ENCODE measurements at places on chromosomes 12 and 14.

DNA sequence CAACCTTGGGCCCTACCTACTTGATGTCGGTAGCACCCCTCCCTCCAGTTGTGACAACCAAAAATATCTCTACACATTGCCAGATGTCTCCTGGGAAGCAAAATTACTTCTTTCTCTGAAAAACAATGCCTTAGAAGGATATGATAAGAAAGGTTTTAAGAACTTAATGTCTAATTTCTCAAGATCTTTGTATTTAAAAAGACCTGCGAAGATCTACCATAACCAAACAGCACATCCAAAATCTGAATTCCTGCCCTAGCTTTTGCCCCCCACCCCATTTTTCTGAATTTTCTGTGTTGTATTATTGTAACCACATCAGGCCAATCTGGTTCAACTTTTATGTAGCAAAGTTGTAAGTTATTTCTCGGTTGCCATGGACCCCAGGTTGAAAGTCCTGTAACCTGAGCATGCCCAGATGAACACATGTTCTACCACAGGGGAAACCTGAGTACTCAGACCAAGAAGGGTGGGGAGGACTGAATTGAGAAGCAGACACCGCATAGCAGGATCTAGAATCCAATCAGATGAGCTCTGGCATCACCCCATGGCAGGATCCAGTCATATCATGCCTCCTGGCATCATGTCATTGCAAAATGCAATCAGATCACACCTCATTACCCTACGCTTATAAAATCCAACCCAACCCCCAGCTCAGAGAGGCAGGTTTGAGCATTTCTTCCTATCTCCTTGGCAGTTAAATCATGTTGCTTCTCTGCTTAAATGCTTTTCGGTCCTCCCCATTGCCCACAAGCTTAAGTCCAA lies 8.7 kb downstream of the TMEM253 start:
- DNase-seq, result no peak

DNA sequence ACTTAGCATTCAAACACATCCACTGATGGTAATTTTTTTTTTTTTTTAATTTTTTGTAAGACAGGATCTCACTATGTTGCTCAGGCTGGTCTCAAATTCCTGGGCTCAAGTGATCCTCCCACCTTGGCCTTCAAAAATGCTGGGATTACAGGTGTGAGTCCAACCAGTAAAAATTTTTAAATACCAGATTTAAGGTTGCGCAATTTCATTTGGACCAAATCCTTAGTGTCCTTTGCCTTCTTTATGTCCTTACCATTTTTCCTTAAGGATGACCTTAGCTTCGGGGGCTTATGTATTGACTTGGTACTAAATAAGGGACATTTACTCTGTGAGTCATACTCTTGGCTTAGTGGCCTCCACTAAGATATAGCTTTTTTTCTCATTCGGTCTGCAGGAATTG lies 4.1 kb upstream of the PLBD1 start:
- no peak for DNase-seq

- DNase-seq, result no peak
Observed at GRCh38 chr14:89085231-89085731, 260.8 kb downstream of the TTC8 start.

DNA sequence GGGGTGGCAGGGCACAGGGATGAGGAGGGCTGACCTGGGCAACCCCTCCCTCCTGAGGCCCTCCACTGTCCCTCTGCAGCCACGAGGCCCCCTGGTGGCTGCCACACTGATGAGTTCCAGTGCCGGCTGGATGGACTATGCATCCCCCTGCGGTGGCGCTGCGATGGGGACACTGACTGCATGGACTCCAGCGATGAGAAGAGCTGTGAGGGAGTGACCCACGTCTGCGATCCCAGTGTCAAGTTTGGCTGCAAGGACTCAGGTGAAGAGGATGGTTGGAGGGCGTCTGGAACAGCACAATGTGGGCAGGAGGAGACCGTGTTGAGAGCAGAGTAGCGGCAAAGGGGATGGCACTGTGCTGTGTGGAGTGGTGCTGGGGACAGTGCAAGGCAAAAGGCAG lies 25.7 kb upstream of the LRP1-AS start:
- no peak for DNase-seq

DNA sequence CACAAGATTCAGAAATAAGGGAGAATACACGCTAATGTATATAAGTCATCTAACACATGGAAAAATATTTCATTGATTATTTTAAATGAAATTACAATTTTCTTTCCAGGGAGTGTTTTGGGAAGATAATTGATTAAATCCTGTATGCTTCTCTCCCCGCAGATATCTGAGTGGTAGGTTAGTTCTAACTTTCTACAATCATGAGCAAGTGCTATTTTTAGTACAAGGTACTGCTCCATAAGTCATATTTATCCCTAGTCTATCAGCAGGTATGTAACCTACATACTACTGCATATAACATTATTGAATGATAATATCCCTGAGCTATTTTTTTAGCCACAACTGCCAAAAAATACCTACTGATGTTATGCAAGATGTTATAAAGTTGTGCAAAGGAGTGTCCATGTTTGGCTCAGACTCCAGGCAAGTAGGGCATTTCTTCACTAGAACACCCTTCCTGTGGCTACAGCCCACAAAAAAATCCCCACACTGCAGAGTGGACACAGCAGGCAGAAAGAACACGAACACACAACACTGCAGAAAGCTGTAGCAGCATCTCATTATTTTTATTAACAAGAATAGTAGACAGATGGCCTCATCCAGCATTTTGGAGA lies 87.0 kb downstream of the SEC23A start:
- DNase-seq, result no peak

GRCh38 chr14:61653507-61653906 lies 41.8 kb upstream of the HIF1A start:
- no peak for DNase-seq

DNA sequence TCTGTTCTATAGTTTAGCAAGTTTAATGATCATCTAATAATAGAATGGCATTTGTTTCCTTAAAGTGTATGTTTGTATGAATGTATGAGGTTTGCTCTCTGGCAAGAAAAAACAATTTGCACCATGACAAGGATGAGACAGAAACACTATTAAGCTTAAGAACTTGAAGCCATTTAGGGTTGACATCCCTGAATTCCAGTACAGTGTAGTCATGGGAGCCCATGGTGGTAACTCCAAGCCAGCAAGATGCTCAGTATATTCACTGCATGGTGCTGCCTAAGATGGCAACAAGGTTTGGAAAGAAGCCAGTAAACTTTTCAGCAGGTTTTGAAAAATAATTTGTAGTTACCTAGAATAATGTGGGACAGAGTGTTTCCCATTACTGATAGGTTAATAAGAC lies 158.6 kb downstream of the PRIMA1 start:
- DNase-seq, result no peak

DNA sequence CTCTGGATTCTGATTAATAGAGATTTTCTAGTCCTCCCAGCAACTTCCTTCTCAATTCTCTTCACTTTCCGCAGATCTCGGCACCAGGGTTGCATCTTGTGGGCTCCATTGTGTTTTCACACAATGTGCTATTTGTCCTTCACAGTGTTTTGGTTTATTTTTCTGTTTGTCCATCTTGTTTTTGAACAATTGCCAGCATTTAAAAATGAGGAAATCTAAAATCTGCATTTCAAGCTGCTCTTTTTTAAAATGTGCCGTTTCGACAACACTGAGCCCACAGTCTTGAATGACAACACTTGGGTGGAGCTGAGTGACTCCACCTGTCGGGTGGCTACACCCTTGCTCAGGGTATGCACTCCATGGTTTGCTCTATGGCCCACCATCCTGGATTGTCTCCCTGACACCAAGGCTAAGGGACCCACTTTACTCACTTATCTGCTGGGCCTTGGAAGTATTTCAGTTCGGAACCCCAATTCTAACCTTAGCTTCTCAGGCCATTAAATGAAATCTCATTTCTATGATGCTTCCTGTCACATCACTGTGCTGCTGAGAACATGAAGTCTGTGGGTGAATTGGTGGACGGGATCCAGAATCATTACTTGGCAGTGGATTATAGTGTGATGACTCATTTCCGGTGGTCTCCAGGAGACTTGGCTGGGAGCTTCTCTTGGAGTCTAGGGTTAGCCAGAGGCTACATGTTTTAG lies 3.4 kb upstream of the MYRFL start:
- no peak for DNase-seq

DNA sequence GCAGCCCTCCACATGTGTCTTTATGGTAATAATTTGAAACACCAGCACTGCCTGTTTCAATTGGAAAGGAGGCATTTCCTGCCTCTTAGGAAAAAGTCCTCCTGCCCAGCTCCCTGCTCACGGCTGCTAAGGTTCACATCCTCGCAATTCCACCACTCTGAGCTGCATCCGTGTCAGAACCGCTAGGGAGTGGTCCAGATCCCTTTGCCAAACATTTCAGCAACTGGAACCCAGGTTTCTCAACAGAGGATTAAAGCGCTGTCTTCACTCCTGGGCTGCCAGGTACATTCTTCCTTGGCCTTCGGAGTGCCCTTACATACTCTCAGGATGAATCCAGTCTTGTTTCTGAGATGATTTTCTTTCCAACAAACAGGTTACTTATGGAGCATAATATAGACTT lies 23.3 kb downstream of the C14orf132 start:
- no peak for DNase-seq

DNA sequence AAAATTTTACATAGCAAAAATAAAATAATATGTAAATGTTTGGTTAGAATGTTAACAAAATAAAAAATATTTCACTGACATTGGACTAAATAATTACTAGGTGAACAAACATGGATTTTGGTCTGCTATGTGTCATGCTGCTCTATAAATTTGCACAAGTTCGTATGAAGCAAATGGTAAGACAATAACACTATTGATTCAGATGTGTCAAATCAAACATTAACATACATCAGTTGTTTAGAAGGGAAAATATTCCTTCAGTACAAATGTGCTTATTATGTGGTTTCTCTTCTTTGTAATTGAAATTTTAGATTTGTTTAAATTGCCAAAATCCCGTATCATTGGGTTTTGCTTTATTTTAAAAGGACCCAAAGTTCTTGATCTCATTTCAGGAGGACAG lies 46.9 kb downstream of the PAWR start:
- no peak for DNase-seq

GRCh38 chr14:55697414-55697861 lies 117.4 kb downstream of the KTN1 start:
- DNase-seq, result no peak

DNA sequence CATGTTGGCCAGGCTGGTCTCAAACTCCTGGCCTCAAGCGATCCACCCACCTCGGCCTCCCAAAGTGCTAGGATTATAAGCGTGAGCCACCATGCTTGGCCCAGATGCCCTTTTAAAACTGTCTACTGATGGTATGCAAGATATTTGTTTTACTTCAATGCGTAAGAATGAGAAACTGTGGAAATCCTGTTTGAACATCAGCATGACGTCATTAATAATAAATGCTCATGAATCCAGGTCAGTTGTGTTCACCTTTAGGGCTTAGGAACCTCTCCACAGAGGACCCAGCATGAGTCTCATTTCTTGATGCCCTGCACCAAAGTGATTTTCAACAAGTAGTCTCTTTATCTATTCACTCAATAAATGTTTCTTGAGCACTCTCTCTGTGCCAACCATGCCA lies 34.5 kb upstream of the FOS start:
- DNase-seq, result no peak

- DNase-seq, result peak; percentile 27
Observed at GRCh38 chr14:95265106-95266094, 54.3 kb downstream of the CLMN start.

DNA sequence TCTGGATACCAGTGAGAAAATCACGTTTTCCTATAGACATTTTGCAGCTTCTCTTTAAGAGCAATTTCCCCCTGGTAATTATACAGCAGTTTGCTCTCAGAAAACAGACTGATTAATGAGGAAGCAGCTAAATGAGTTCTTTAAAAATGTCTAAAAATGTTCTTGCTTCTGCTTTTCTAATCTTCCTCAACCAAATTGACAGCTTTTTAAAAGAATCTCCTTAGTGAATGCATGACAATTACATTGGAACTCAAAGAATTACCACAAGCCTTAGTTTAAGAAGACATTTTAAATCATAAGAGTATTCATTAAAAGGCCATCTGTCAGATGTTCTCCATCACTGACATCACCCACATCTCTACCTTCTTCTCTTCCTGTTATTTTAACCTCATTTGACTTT lies 135.8 kb upstream of the PLXNC1 start:
- no peak for DNase-seq

DNA sequence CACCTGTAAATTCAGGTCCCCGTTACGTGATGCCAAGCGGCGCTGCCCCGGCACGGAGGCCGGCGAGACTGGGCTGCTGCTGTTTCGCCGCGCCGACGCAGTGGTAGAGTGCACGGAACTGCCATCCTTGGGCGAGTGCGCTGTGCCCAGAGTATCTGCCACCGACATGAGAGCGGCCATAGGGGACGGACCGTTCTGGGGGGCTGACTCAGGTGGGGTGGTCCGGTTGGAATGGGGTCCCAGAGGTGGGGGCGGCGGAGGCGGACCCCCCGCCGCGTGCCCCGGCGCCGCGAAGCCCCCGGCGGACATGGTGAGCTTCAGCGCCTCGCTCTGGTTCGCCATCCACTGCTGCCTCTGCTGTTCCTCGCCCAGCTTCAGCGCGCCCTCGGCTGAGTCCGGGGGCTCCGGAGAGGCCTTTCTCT lies 2.8 kb downstream of the IRF2BPL start:
- DNase-seq, result no peak

DNA sequence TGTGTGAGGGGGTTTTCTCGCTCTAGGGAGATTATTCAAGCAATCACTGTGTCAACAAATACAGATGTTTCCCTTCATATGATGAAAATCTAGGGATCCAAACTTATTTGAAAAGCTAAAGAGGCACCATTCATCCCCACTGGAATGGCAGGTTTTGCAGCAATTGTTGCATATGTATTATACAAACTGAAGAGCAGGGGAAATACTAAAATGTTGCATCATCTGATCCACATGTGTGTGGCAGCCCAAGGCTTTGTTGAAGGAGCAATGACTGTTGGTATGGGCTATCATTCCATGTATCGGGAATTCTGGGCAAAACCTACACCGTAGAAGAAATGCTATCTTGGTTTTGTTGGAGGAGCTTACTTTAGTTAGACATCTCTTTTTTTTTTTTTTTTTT lies 4.1 kb upstream of the PRPF40B start:
- no peak for DNase-seq

- no peak for DNase-seq
Observed at GRCh38 chr12:30026621-30027234, 243.0 kb upstream of the TMTC1 start.

- DNase-seq, result no peak
Observed at GRCh38 chr12:3977621-3978020, 104.4 kb upstream of the PARP11 start.

Measured in stimulated activated CD4-positive, alpha-beta T cell treated with anti-CD3 and anti-CD28 coated beads, TNF-alpha, amount 100 ng/mL, for 24 hours (primary cell).